AG04450 (cell line): ENCODE measurements at places on chromosomes 13 and 19.

DNA sequence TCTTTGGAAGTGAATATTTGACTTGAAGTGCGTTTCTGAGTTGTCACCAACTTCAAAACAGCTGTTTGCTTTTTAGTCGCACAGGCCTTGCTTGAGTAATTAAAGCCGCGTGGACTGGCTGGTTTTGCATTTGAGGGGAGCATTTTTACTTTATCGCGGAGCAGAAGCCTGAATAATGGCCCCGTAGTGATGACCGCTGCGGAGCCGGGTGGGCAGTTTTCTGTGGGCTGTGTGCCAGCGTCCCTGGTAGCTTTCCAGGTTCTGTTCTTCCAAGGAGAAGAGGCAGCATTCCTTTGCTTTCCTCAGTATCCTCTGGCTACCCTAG lies 1.1 kb downstream of the NAA16 start:
- no peak for DNase-seq

DNA sequence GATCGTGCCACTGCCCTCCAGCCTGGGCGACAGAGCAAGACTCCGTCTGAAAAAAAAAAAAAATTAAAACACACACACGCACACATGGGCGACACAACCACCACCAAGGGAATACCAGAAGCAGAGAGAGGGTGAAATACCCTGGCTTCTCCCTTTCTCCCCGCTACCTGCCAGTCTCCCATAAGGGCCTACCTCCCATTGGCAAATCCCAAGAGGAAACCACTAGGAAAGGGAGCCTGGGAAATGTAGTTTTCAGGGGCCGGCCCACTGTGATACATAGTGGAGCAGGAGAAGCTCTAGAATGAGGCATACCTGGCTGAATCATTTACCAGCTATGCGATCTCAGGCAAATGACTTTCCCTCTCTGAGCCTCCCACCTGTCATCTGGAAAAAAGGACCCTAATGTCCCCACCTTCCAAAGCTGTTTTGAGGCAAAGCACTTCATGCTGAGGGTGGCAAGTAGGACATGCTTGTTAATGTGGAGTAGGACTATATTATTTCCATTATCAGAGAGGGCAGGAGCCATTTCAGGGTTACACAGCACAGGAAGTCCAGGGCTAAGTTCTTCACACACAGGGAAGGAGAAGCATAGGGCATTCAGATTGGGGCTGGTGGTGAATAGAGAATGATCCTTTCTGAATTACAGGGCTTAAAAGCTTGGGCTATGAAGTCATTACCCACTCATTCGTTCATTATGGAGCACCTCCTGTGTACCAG lies 14.3 kb upstream of the HNRNPUL1 start:
- DNase-seq: no peak

DNA sequence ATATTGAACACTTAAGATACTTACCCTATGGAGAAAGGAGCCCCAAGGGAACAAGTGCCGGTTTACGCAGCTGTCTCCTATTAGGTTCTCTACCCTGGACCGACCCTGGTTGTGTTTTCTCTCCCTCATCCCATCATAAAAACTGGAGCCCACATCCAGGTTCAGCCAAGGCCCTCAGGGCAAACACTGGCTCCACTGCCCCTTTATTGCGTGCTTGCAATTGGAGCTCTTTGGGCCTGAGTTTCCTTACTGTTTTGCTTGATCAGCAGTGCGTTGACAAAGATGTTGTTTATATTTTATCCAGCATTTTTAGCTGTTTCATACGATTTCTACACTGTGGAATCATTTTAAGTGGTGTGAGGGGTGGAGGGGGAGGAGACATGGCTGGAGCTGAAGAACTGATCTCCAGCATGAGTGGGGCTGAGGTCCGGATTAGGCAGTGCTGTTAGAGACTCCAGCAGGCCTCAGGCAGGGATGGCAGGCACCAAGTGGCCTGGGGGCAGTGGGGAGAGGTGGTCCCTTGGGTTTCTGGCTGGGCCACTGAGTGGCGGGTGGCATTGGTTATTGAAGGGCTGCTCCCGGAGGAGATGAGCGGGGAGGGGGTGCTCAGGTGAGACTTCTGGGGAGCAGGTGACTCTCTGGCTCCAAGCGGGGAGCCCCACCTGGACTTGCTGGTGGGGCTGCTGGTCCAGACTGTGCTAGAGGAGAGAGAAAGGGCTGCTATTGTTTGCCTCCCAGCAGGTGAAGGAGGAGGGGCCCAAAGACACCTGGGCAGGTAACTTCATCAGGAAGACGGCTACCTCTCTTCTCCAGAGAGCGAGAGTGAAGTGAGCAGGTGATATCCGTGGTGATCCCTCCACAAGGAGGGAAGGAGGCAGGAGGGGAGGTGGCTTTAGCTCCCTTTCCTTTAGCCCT lies 62.4 kb upstream of the RNF113B start:
- DNase-seq: no peak

- no peak for DNase-seq
Observed at GRCh38 chr19:52331757-52332156, 4.3 kb upstream of the ZNF610 start.

DNA sequence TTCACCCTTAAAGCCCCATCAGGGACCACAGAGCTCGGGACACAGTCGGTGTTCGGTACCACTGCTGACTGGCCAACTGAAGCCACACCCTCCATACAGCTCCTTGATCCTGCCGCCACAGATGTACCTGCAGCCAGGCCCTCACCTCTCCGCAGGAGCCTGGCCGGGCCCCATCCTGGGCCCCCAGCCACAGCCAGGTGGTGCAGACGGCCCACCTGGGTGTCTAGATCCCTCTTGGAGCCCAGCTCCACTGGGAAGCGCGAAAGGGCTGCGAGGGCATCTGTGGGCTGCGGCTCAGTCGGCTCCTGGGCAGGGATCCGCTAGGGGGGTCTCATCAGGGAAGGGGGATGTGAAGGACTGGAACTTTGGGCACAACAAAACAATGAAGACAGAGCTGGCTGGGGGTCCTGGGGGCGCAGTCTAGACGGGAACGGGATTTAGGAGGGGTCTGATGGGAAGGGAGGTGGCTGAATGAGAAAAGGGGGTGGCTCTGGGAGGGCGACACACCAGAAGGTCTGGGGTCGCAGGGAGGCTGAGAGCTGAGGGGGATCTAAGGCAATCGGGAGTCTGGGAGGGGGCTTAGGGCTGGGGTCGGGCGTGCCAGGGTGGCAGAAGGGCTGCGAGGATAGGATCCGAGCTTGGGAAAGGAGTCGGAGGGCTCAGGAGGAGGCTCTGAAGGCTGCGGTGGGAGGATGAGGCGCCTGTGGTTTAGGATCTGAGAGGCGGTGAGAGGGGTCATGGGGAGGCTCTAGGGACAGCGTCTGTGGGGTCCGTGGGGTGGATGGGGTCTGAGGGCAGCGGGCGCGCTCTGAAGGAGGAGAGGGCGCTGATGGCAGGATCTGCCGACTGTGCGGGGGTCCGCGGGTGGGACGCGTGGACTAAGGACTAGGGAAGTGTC lies 15.8 kb downstream of the PRODH2 start:
- DNase-seq: no peak

DNA sequence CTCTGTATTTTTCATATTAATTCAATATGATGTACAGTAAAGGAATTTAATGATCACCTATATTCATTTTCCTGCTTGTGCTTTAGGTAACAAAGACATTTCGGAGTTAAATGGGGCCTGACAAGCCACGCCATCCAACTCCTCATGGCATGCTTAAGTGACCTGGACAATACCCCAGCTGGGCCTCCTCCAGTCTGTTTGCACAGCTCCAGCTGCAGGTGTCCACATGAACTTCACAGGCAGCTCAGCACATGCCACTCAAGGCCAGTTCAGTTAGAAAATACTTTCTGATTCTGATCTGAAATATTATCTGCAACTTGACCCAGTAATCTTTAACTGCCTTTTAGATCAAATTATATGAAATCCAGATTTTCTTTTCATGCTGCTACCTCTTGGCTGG lies 89.6 kb upstream of the SLC15A1 start:
- no peak for DNase-seq

DNA sequence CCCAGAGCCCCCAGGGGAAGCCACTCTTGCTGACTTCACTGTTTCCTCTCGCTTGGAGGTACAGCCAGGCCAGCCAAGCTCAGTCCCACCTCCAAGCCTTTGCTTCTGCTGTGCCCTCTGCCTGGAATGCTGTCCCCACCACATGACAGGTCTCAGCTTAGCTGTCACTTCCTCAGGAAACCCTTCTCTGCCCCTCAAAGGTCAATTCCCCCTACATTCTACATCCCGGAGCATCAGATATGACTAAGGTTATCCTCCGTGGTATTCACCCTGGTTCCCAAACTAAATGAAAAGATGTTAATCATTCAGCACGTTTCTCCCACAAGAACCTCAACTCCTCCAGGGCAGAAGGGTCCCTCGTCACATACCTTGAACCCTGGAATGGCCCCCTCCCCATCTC lies 53.5 kb downstream of the PTPRS start:
- no peak for DNase-seq

DNA sequence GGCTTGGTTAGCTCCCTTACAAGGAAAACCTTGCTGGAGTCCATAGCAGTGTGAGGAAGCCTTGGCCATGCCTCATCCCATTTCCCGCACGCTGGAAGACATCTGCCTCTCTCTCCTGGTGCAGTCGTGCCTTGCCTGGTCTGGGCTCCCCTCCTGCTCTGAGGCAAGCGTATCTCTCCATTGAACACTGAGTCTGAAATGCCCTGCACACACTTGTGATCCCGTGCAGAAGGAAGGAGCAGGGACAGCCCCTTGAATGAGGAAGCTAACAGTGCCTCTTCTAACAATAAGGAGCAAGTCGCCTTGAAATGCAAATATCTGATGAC lies 407 bp upstream of the ZNF440 start:
- DNase-seq: no peak

- no peak for DNase-seq
Observed at GRCh38 chr19:7900931-7901330, 2.7 kb upstream of the MAP2K7 start.

DNA sequence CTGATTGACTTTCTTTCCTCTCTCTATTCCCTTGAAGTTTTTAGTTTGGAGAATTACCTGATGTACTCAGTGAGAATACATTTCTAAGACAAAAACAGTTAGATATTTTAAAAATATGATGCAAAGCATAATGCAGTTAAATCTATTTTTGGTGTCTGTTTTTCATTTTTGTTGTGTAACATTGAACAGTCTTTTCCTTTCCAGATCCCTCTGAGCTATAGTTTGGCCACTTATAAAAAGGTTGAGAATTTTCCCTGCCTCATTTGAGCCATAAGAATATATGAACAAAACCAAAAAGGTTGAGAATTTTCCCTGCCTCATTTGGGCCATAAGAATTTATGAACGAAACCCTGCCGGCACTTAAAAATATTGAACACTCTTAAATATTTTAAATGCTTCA lies 57.0 kb upstream of the IPO5 start:
- no peak for DNase-seq

DNA sequence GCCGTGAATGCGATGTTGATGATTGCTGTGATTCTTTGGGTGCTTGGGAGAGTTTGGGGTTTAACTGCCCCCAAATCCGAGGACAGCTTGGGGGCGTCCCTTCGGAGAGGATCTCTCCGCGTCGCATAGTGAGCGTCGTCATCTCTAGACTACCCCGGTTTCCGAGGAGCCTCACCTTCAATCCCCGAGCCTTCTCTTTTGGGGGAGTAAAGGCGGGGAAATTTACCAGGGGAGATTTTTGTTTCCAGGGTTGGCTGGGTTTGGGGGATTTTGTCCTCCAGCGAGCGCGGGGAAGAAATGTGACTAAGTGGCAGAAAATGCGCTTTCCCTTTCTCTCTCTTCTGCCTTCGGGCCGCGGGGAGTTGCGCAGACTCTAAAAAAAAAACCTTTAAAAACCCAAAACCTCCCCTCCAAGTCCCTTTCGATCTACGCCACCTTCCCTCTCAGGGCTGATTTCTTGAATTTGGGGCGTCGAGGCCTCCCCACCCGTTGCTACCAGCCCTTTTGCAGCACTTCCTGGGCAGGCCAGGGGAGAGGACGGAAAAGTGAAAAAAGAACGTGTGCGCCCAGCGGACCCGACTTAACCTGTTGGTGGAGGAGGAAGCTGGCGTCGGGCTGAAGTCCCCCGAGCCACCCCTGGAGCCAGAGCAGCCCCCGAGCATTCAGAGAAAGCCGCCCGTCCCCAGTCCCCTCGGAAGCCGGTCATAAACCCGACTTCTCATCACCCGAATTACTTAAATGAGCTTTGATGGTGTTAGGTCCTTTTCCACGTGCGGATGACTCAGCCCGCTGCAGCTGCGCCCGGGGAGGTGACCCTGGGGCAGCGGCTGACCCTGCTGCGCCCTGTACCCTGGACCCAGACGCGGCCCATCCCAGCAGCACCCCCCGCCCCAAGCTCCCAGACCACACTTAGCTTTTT lies 17.7 kb downstream of the NFIX start:
- DNase-seq: no peak

DNA sequence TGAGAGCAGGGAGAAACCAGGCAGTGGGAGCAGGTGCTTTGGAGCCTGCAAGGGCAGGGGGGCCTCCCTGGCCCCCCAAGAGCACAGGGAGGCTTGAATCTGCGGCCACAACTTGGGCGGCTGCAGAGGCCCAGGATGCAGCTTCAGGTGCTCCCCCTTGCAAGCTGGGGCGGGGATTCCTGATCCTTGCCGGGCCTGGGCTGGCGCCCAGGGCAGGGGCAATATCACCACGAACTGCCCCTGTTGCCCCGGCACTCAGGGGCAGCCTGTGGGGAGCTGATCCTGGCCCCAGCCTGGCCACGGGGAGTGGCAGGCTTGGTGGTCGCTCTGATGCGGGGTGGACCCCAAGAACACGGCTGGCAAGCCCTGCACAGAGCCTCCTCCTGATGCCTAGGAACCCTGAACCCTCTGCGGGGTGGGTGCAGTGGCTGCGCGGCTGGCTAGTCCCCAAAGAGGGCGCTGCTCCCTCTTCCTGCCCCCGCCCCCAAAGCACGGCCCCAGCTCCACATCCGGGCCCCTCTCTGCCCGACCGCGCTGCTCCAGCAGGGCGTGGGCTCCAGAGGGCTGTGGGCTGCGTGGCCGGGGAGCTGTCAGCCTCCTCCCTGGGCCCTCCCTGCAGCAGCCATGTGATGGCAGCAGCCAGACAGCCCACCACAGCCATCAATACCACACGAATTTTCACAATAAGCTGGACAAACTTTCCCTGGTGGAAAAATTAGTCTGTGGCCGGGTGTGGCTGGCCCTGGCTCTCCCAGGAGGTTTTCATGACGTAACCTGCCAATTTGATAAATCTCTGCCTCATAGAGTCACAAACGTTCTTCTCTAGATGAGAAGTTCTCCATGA lies 21.0 kb downstream of the TNFSF9 start:
- no peak for DNase-seq

GRCh38 chr19:40130013-40130412 lies 39.3 kb upstream of the ZNF780A start:
- DNase-seq: no peak

- no peak for DNase-seq
Observed at GRCh38 chr13:45768656-45769479, 66.7 kb downstream of the CBY2 start.

- DNase-seq: no peak
Observed at GRCh38 chr13:51682686-51683085, 98.4 kb downstream of the WDFY2 start.

DNA sequence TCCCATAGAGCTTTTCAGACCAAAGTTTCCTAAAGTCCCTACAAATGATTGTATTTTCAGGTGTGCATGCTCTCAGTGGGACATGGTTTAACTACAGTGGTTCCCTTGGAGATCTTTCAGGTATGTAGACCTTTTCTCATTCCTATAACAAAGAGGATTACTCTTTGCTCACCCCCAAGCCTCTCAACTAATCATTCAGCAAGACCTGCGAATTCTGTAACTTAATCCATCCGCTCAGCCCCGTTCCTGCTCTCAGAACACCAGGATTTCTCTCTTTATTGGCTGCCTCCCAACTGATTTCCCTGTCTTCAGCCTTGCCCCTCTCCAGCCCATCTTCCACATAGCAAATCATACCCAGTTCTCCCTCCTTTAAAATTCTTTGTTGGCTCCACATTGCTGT lies 253.6 kb downstream of the MTUS2 start:
- no peak for DNase-seq
